ENCODE measurements at places on chromosomes 12 and 14. TPM values are rescaled to one million over a fixed set of nuclear protein-coding genes. Genes with fewer than 3 reads are reported as not detected.

GPX2 gene
- polyA plus RNA-seq = 11.3 TPM

ACOT6 gene
- not detected for polyA plus RNA-seq

DNA sequence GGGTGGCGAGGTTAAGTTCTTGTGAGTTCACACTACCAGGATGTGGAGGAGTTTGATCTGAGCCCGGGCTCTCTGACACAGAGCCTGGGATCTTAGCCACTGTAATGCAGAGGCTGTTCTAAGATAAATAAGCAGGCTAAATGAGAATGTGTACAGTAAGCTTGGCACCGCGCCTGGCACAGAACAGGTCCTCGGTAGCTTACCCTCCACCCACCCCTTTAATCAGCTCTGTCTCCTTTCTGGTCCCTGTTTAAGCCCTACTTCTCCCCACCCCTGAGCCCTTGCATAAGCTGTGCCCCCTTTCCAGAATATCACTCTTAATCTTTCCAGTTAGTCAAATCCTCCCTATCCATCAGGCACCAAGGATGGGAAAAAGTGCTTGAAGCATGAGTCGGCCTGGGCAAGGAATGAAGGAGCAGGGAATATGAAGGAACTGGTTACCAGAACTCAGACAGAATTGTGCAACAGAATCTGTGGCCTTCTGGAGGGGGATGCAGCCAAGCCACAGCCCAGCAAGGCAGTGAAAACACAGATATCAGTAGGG, 32.8 kb upstream of the CMKLR1 start:
- no peak for DNase-seq

DNA sequence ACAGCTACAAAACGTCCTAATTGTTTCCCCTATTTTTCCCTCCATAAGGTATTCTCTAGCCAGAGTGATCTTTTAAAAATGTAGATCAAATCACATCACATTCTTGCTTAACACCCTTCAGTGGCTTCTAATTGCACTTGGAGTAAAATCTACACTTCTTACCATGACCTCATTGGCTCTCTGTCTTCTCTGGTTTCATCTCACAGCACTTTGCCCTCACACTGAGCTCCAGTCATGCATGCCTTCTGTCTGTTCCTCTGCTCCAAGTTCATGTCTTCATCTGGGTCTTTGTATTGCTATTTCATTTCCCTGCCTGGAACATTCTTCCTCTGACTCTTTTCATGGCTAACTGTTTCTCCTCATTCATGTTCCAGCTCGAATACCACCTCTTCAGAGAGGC, 220.4 kb upstream of the GARIN6 start:
- DNase-seq = no peak

- no peak for DNase-seq
These were observed 50.3 kb downstream of the SPATS2 start for GRCh38 chr12:49417558-49417957.

GRCh38 chr12:44287545-44287944, 451.7 kb downstream of the TMEM117 start:
- no peak for DNase-seq
